ENCODE measurements at places on chromosomes 5 and 9. TPM values are rescaled to one million over a fixed set of nuclear protein-coding genes. Genes with fewer than 3 reads are reported as not detected.

DNA sequence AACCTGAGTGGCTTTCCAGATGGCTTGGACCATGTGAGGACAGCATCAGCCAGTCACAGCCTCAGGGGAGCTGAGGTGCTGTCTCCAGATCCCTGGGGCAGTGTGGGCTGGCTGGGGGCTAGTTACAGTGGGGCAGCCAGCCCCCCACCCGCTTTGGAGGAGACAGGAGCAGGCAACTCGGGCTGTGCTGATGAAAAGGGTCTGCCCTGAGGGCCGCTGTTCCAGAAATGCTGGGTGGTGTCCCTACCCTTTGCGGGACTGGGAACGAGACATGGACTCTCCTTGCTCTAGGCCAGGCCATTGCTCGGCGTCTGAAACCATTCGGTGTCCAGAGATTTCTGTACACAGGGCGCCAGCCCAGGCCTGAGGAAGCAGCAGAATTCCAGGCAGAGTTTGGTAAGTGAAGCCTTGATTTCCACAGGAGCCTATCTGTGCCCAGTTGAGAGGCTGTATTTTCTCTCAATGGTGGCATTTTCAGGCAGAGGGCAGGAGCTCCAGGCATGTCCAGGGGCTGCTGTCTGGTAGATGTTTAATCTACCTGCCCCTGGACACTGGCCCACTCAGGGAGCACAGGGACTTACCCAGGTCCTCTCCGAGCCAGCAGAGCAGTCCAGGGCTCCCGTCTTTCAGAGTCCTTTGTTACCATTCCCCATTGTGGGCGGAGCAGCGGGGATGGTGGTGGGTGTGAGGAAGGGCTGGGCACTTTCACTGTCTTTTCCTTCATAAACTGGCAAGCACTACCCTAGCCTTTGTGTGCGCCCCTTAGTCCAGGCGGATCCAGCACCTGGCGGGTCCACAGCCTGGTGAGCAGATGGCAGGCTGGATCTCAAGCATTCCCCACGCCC lies 7.2 kb downstream of the GRHPR start:
- DNase-seq = no peak

GRCh38 chr5:139272471-139273321 lies 20.8 kb upstream of the MATR3 start:
- no peak for DNase-seq

The ANXA2R gene
- total RNA-seq = 11.2 TPM

DNA sequence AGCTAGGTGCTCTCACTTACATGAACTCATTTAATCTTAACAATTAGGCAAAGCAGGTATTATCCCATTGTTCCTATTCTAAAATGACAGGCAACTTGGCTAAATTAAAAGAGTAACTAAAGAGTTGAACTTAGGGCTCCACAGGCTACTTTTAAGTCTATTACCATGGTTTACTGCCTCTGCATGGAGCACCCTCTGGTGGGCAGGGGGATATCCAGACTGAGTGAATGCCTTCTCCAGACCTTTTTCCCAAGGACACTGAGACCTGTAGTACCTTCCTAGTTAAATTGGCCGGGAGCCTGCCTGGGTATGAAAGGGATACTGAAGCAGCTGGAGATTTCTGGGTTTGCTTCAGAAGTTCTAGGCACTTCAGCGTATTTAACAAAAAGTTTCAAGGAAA lies 238.1 kb downstream of the ELAVL2 start:
- no peak for DNase-seq

DNA sequence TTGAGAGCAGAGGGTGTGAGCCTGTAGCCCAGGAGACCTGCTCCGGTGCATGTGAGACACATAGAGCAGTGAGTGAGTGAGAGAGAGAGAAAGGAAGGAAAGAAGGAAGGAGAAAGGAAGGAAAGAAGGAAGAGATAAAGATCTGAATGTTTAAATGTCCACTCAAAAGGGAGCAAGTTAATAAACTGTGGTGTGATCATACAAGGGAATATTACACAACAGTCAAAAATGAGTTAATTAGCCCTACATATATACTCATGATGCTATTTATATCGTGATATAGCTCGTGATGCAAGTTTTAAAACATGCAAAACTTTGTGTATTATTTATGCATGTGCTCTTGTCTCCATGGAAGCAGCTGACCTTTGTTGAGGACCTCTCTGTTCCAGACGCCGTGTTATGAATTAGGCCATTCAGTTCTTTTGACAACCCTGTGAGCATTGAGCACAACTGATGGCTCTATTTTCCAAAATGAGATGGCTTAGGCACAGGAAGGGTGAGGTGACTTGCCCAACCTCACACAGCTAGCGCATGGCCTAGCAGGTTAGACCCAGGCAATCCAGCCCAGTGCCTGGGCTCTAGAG lies 70.6 kb downstream of the HMCN2 start:
- DNase-seq = no peak

The NR6A1 gene
- total RNA-seq = 1.3 TPM

Measured in glomerular endothelial cell (primary cell).